ENCODE measurements at places on chromosomes 11 and 22.

DNA sequence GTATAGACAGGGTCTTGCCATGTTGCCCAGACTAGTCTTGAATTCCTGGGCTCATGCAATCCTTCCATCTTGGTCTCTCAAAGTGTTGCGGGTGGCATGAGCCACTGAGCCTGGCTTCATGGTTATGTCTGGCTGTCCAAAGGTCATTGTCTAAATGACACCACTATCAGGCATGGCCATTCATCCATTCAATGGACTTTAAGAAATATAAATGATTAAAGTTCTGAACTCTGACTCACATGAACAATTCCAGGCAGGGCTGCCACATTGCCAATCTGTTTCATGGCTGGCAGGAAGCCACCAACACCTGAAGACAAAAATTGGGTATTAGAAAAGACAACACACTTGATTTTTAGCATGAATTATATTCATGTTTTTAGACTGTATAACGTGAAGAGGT, 4.1 kb downstream of the RTCB start:
- no peak for DNase-seq

GRCh38 chr22:34993548-34993947, 72.4 kb upstream of the ISX start:
- no peak for DNase-seq

- no peak for DNase-seq
Measured at GRCh38 chr11:130546438-130546837, 98.0 kb downstream of the ADAMTS15 start.

GRCh38 chr11:125371431-125371935, 124.6 kb downstream of the FEZ1 start:
- no peak for DNase-seq

Measured in erythroblast (primary cell).